ENCODE measurements at places on chromosomes 13 and 19.

GRCh38 chr19:52923778-52924593, 758 bp upstream of the ZNF888 start:
- no peak for DNase-seq

GRCh38 chr13:104301171-104301975, 1235.2 kb upstream of the SLC10A2 start:
- DNase-seq: no peak

DNA sequence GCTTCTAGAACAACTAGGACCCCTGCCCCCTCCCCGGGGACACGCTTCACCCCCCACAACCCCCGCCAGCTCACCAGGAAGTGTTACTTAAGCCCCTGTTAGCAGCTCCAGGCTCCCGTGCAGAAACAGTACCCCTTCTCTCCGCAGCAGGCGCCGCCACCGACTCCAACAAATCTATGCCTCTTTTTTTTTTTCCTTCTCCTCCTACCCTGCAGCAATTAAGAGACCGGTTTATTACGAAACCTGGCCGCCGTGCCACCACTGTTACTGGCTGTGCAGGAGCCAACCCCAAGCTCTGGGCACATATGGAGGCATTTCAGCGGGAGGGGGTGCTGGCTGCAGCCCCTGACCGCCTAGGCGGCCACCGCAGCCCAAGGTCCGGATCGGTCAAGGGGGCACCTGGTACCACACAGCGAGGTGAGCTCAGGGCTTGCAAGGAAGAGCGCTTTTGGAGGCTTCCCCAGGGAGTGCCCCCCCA, 2.4 kb downstream of the GADD45B start:
- DNase-seq: peak; percentile 47

GRCh38 chr13:95122063-95122462, 179.2 kb downstream of the ABCC4 start:
- no peak for DNase-seq

DNA sequence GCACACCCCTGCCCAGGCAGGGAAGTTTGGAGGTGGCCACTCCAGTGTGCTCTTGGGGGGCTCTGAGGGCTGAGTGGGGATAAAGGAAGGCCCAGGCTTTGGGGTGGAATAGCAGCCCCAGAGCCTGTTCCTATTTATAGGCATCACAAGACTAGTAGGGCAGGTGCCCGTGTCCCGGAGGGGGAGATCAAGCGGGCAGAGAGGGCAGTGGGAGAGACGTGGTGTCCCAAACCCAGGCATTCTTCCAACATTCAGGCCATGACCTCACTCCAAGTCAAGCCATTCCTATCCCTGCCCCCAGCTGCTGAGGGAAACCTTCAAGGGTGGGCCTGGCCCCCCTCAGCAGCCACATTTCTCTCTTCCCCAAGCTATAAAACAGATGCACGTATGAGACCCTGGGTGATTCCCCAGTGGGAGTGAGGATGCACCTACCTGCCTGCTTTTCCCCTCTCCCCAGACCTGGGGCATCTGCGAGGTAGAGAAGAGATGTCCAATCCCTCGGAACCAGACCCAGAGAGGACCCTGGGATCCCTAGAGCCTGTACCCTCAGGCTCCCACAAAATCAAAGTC, 3.9 kb downstream of the WIZ start:
- no peak for DNase-seq

- no peak for DNase-seq
Observed at GRCh38 chr19:16496613-16496983, 404 bp downstream of the C19orf44 start.

- no peak for DNase-seq
Observed at GRCh38 chr19:8631425-8631819, 989 bp downstream of the NFILZ start.

DNA sequence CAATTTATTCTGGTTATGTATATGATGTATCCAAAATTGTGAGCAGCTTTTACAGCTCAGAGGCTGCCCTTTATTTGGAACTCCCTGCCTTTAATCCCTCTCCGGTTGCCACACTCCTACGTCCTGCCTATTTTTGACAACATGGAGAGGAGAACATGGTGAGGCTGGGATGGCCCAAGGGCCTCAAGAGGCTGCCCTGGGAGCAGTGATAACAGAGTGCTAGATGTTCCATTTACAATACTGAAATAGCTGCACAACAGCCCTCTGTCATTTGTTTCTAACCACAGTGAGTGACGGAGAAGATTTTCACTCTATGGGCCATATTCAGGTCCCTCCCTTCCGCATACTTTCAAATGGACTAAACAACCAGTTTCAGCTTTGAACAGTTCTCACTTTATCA, 33.4 kb downstream of the STARD13 start:
- no peak for DNase-seq

- DNase-seq: no peak
Observed at GRCh38 chr19:35006999-35007365, 6.9 kb downstream of the GRAMD1A start.

DNA sequence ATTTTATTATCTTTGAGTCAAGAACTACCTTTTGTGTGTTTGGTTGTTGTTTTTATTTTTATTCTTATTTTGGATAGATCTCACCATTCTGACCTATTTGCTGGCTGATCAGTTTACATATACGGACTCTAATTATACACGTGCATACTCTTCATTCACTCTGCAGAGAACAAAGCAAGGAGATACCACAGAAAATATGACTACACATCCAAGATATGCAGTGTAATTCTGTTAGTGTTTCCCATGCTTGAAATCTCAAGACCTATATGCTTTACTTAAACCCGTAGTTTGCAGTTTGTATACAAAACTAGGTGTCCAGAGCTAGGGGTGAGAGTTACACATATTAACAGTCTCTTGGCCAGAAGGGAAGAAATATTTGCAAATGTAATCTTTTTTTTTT, 205.5 kb downstream of the DCLK1 start:
- DNase-seq: no peak

GRCh38 chr13:109255141-109255856, 531.1 kb downstream of the IRS2 start:
- no peak for DNase-seq

- DNase-seq: no peak
Observed at GRCh38 chr13:29830000-29830399, 20.4 kb downstream of the UBL3 start.

DNA sequence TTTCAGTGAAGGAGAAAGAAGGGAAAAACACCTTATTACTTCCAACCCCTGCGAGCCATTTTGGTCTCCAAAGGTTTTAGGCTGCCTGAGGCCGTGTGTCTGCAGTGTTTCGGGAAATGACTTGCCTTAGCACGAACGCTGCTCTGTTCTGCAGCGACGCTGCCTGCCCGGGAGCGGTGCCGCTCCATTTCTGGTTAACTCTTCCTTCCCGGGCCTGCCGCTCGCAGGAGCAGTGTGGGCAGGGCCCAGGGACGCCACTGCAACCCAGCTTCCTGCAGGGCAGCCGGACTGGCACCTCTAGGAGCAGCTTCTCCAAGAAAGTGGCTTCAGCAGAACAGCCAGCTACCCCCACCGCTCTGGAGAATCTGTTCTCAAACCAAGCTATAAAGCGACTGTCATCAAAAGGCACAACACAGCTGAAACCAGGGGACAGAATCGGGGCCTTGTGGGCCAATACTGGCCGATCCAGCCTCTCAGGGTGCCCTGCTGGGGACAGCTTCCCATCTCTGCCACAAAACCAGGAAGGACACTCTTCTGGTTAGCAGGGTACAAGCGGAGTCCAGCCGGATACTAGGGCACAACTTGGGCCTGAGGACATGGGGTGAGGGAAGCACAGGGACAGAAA, 72.2 kb downstream of the KCTD15 start:
- DNase-seq: no peak

- no peak for DNase-seq
Observed at GRCh38 chr19:33634361-33635091, 12.8 kb downstream of the CHST8 start.

DNA sequence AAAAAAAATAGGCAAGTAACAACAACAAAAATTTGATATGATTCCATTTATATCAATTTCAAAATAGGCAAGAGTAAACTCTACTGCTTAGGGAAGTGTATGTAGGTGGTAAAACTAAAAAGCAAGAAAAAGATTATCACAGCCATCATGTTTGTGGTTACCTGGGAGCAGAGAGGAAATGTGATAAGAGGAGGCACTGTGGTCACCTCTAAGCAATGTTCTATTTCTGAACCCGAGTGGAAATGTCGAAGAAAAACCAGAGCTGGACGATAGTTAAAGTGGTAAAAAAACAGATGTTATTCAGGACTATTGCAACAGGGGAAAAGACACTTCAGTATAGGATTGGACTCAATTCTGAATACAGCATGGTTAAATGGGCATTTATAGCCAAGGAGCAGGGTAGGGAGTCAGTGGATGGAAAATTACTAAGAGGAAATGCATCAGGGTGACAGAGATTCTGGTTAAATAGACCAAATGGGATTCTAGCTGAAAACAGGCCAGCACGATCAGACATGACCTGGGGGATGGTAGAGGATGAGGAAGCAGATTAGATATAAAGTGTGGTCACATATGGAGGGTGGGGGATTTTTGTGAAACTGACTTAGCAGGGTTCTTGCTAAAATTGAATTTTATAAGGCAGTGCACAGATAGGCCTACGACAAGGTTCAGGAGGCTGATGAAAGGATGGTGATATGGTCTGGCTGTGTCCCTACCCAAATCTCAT, 6.0 kb upstream of the TEX30 start:
- peak; percentile 27 for DNase-seq

DNA sequence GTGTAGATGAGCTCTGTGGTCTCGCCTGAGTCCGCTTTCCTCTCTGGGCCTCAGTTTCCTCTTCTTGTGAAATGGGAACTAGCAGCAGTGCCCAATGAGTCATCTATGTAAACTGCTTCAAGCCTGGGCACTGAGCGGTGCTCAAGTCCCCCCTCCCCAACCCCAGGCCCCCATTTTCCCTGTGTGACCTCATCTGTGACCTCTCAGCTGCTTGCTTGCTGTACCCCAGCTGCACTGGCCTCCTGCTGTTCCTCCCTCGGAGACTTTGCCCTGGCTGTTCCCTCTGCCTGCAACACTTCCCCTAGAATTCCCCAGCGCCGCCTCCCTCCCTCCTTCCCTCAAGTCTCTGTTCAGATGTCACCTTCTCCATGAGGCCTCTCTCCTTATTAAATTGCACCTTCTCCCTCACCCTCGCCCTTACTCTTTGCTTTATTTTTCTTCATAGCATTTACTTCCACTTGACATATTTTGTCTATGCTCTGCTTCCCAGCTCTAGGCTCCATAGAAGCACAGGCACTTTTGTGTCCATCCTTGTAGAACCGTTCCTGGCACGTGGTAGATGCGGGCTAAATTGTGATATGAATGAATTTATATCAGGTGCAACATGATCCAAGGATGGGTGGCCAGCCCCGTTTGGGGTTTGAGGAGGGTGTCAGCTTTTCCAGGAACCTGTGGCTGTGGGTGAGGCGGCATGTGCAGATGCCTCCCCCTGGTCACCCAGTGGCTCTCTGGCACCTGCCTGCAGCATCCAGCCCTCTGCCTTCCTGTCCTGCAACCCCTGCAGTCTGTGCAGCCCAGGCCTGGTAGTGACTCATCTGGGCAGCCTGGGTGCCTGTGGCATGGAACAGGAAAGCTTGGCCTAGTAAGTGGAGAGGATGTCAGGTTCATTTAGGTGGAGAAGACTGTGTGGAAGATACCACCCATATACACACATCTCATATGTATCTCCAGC, 26.3 kb downstream of the SIPA1L3 start:
- DNase-seq: no peak

DNA sequence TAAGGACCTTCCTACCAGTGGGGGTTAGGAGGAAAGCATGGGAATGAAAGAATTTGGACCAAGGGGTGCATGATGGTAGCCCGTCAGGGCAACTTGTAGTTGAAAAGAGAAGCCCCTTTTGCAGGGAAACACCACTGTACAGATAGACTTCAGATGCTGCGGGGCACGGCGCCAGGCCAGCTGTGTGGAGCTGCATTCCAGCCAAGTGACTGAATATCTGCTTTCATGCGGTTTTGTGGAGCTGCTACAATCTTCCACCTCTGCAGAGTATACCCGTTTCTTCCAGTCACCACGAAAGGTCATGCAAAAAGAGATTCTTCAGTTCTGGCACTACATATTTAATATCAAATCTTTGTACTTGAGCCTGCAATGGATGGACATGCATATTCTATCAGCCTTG, 104.7 kb downstream of the RGCC start:
- DNase-seq: no peak

GRCh38 chr13:35888457-35888883, 242.7 kb downstream of the DCLK1 start:
- no peak for DNase-seq

GRCh38 chr19:47601180-47601904, 7.6 kb upstream of the BICRA start:
- no peak for DNase-seq

- DNase-seq: no peak
Observed at GRCh38 chr13:80924596-80924995, 583.7 kb upstream of the SPRY2 start.

DNA sequence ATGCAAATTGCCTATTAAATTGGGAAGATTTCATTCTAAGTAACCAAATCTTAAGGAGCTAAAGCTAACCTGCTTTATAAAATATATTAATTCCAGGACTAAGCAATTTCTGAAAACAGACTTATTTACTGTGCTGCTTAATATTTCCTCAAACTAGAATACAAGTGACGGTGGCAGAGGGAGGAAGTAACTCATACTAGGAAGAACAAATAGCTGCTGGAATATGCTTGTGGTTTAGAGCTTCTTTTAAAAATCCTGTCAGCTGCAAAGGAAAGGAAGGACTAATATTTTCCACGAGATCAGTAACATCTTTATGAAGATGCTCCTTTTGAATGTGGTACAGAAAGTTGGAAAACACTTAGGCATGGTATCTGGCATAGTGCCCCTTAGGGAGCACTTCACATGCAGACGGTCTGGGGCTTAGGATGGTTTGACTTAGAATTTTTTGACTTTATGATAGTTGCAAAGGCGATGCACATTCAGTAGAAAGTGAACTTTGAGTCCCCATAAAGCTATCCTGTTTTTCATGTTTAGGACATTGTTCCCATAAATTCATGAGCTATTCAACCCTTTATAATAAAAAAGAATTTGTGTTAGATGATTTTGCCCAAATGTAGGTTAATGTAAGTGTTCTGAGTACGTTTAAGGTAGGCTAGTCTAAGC, 3.4 kb upstream of the HNRNPA1L2 start:
- no peak for DNase-seq

GRCh38 chr13:49669735-49670309, 21.5 kb downstream of the EBPL start:
- DNase-seq: peak; percentile 17

GRCh38 chr13:102847272-102848234, 1.7 kb downstream of the ERCC5 start:
- no peak for DNase-seq

GRCh38 chr19:51186323-51186722, 38.6 kb upstream of the CD33 start:
- no peak for DNase-seq

GRCh38 chr19:55252760-55253663, 5.8 kb downstream of the PPP6R1 start:
- DNase-seq: no peak

Data from activated CD4-positive, alpha-beta T cell treated with anti-CD3 and anti-CD28 coated beads for 4 hours (primary cell).